ENCODE measurements at places on chromosomes 4 and X. TPM values are rescaled to one million over a fixed set of nuclear protein-coding genes. Genes with fewer than 3 reads are reported as not detected.

Gene NLRP2B
- total RNA-seq: not detected

Gene PCGF3
- 122 TPM for total RNA-seq

Gene PDZD4
- 41.8 TPM for total RNA-seq

DNA sequence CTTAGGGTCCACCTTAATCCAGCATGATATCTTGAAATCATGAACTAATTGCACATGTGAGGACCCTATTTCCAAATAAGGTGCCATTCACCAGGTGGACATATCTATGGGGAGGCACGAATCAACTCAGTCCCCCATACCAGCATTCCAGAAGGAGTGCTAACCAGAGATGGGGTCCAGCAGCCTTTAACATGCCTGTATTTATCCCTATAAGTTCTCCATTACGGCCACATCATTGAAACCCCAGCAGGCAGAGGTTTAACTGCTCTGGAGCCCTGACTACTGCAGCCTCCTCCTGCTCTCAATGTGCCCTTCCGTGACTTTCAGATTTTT lies 3.2 kb upstream of the ASMTL start:
- H3K4me3 ChIP-seq: no peak overlapping the region
- peaks cover 1% of the 10 kb centered on the region for H3K4me1 ChIP-seq
- peaks cover 5% of the 10 kb centered on the region for H3K36me3 ChIP-seq
- H3K27ac ChIP-seq: no peak overlapping the region

- DNase-seq: no peak
- H3K4me3 ChIP-seq: no peak overlapping the region
- H3K27ac ChIP-seq: no peak overlapping the region
- no peaks in the 10 kb centered on the region for H3K4me1 ChIP-seq
These were observed 21.1 kb downstream of the CASP3 start for GRCh38 chr4:184628103-184628502.

- H3K4me1 ChIP-seq: peaks cover 9% of the 10 kb centered on the region
- no peak for DNase-seq
- H3K4me3 ChIP-seq: no peak overlapping the region
These were observed 12.4 kb upstream of the PACRGL start for GRCh38 chr4:20687864-20688263.

GRCh38 chr4:115292320-115293092 lies 179.1 kb upstream of the NDST4 start:
- DNase-seq: no peak
- H3K27ac ChIP-seq: no peak overlapping the region
- no peaks in the 10 kb centered on the region for H3K4me1 ChIP-seq
- no peak overlapping the region for H3K4me3 ChIP-seq
- no peaks in the 10 kb centered on the region for H3K36me3 ChIP-seq

DNA sequence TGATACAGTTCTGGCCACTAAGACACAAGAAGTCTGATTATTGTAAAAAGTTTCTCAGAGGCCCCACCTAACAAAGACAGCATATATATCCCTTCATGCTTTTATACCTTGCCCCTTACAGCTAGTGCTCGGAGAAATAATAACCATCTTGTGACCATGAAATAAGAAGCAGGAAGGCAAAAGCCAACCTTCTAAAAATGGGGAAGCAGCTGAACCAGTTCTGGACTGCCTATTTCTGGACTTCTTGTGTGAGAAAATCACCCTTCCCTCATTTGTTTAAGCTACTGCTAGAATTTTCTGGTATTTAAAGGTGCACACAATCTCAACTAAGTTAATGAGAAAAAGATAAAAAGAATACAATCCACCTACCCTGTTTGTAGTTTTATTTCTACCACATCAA lies 87.5 kb downstream of the CNOT6L start:
- no peaks in the 10 kb centered on the region for H3K27me3 ChIP-seq
- no peak overlapping the region for H3K4me3 ChIP-seq
- no peaks in the 10 kb centered on the region for H3K36me3 ChIP-seq
- H3K4me1 ChIP-seq: no peaks in the 10 kb centered on the region
- H3K27ac ChIP-seq: no peak overlapping the region

DNA sequence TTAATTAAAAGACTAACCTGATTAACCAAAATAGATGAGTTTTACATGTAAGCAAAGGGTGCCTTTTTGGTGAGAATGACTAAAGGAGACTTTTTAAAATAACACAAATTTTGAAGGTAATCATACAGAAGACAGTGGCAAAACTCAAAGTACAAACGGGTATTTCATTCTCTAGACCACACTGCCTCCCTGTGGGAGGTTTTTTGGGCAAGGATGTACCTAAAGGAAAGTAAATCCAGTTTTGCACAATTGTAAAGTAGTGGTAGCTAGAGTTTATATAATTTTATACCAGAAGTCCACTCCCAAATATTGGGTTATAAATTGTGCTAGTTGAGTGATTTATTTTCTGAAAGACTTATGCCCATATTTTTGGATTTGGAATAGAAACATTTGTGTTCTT lies 201.0 kb downstream of the PAPSS1 start:
- no peak overlapping the region for H3K4me3 ChIP-seq
- peaks cover 5% of the 10 kb centered on the region for H3K36me3 ChIP-seq
- DNase-seq: no peak
- H3K4me1 ChIP-seq: no peaks in the 10 kb centered on the region

GRCh38 chr4:11441194-11441556 lies 12.5 kb upstream of the HS3ST1 start:
- H3K4me1 ChIP-seq: peaks cover 6% of the 10 kb centered on the region
- no peak overlapping the region for H3K4me3 ChIP-seq
- DNase-seq: no peak
- H3K27ac ChIP-seq: no peak overlapping the region

DNA sequence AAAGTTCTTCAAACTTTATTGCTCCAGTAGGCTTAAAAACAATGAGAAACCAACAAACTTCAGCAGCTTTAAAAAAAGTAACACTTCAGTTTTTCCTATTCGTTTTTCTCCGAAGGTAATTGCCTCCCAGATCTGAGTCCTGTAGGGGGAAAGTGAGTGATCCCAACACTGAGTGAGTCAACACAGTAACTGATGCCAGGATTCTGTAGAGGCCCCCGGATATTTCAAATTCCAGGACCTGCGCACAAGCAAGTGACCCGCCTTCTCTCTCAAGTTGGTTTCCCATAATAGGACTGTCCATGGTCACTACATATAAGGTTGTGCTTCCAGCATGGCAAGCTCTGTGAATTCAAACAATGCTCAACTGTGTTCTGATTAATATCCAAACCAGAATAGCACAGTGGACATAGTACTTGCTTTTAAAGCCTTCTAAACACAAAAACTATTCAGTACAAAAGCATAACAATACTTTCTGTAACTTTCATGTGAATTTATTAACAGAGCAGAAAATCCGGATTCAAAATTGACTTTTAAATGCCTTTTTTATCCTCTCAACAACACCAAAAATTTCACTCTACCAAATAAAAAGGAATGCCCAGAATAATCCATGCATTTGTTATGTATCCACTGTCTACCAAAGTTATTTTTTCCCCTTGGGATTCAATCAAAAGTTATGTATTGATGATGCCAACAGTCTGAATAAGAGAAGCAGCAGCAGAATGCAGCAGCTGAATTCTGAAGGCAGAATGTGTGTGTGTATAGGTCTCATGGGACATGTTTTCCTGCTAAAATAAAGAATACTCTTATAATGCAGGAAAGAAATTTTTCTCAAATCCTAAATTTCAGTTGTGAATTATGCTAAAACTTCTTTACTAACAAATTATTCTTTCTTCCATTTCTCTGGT lies at the start of gene DMD:
Gene DMD (minus strand): TSS at position 194 of the 905 bp plus-strand sequence. CDS start 237 bp downstream, outside the sequence.
- peaks cover 2% of the 10 kb centered on the region for H3K4me1 ChIP-seq
- DNase-seq: no peak
- no peak within 1 kb of the TSS for H3K4me3 ChIP-seq
- no peak within 1 kb of the TSS for H3K27ac ChIP-seq

GRCh38 chrX:99973572-99974226 lies 436.4 kb downstream of the PCDH19 start:
- no peaks in the 10 kb centered on the region for H3K27me3 ChIP-seq
- DNase-seq: no peak
- no peak overlapping the region for H3K4me3 ChIP-seq
- no peaks in the 10 kb centered on the region for H3K36me3 ChIP-seq

DNA sequence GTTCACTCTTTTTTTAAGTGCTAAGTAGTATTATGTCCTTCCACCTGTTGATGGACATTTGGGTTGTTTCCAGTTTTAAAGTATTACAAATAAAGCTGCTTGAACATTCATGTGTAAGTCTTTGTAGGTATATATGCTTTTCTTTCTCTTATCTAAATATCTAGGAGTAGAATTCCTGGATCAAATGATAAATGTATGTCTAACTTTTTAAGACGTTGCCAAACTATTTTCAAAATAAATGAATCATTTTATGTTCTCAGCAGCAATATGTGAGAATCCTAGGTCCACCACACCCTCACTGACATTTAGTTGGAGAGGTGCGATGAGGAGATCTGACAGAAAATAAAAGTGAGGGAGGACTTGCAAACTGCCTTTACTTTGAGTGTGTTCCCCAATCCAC lies 291.7 kb upstream of the UGT8 start:
- H3K27ac ChIP-seq: no peak overlapping the region
- H3K27me3 ChIP-seq: no peaks in the 10 kb centered on the region
- H3K36me3 ChIP-seq: no peaks in the 10 kb centered on the region

DNA sequence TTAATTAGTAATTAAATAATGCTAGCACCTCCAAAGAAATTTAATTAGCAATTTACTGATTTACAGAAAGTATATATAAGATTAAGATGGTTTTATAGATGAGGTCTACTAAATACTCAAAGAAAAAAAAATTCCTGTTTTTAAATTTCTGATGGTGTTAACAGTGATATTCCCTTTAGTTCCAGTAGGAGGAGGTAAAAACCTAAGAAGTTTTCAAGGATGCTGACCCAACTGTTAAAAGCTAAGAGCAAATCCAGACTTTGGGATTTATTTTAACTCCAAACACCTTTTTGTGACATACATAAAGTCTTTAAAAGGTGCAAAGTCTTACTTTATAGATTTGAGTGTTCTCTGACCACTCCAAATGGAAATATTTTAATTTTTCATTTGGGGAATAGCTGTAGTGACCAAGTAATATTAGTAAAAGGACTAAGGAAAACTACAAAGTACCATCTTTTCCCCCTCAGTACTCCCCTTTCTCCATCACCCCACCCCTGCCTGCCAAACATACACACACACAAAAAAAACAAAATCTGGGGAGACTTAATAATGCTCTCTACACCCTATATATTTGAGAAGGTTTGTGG lies 34.2 kb upstream of the CSN1S1 start:
- no peaks in the 10 kb centered on the region for H3K36me3 ChIP-seq
- H3K4me3 ChIP-seq: no peak overlapping the region
- DNase-seq: no peak
- no peaks in the 10 kb centered on the region for H3K4me1 ChIP-seq

- H3K36me3 ChIP-seq: no peaks in the 10 kb centered on the region
- no peak overlapping the region for H3K4me3 ChIP-seq
- H3K4me1 ChIP-seq: peaks cover 3% of the 10 kb centered on the region
- H3K27ac ChIP-seq: no peak overlapping the region
These were observed 72.3 kb downstream of the SLC34A2 start for GRCh38 chr4:25727711-25728493.

GRCh38 chr4:81746071-81746470 lies 274.4 kb upstream of the RASGEF1B start:
- H3K36me3 ChIP-seq: no peaks in the 10 kb centered on the region
- peaks cover 11% of the 10 kb centered on the region for H3K27me3 ChIP-seq
- peaks cover 49% of the 10 kb centered on the region for H3K4me1 ChIP-seq
- no peak overlapping the region for H3K4me3 ChIP-seq
- H3K27ac ChIP-seq: peak overlapping the region; percentile 96
- DNase-seq: no peak

GRCh38 chrX:35150052-35150451 lies 207.5 kb downstream of the FAM47B start:
- no peaks in the 10 kb centered on the region for H3K36me3 ChIP-seq
- no peaks in the 10 kb centered on the region for H3K27me3 ChIP-seq
- H3K27ac ChIP-seq: no peak overlapping the region
- DNase-seq: no peak

GRCh38 chr4:7642741-7643458 lies 208.2 kb upstream of the PSAPL1 start:
- H3K4me1 ChIP-seq: no peaks in the 10 kb centered on the region
- no peak for DNase-seq
- H3K27me3 ChIP-seq: peaks cover 9% of the 10 kb centered on the region
- no peak overlapping the region for H3K4me3 ChIP-seq
- no peak overlapping the region for H3K27ac ChIP-seq
